Effector CD4-positive, alpha-beta T cell (primary cell): ENCODE measurements at places on chromosomes 1 and 21.
A peak's percentile ranks its signal among the peaks of the same experiment; 100 is the strongest.

DNA sequence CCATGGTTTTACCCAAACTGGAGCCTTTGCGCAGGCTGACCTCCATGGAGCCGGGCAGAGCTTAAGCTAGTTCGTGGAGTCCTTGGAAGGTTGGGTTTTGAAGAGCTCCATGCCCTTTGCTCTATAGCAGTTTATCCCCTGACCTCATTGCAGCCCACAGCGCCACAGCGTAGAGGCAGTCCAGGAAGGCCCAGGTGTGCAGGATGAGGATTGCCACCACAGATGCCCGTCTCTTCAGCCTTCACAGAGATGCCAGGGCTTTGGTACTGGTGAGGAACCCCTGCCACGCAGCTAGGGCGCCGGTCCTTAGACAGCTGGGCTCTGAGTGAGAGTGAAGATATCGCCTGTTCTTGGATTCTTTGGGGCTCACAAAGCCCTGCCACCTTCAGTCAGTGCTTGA, 138.6 kb downstream of the PEX14 start:
- no peak for DNase-seq

DNA sequence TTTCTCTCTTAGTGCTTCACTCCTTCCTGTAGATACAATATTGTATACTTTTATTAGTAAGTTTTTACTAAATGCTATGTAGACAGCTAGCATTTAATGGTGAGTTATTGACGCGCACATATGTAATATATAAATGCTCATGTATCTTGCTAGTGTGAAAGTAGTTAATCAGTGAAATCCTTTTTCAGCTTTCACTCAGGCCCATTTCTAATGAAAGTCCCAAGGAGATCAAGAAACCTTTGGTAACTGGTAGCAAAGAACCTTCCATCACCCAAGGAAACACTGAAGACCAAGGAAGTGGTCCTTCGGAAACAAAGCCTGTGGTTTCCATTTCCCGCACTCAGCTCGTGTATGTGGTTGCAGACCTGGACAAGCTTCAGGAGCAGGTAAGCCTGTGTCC, 27.2 kb downstream of the AGT start:
- DNase-seq: no peak

GRCh38 chr1:35660581-35661473, 19.5 kb upstream of the PSMB2 start:
- no peak for DNase-seq

- no peak for DNase-seq
Observed at GRCh38 chr1:208202333-208202995, 41.7 kb downstream of the PLXNA2 start.

DNA sequence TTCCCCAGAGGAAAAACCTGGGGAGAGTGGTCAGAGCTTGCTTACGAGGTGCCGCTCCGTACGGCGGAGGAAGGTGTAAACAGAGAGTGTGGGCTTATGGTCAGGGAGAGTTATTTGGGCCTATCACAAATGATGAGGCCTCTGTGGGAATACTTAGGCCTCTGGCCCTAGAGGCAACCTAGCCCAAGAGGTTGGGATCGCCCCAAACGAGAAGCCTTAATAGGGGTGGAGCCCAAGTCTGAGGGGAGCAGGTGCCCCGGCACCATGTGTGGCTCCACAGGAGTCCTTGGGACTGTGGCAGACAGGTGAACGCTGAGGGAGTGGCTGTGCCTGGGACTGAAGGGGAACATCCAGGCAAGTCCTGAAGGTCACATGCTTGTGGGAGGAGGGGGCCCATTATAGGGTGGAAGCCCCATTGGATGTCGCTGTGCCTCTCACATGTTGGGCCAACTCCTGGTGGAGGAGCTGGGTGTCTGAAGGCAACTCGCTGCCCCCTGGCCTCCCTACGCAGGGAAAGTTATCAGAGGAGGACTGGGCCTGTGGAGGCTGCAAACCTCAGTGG, 135.1 kb downstream of the ZSCAN20 start:
- no peak for DNase-seq

DNA sequence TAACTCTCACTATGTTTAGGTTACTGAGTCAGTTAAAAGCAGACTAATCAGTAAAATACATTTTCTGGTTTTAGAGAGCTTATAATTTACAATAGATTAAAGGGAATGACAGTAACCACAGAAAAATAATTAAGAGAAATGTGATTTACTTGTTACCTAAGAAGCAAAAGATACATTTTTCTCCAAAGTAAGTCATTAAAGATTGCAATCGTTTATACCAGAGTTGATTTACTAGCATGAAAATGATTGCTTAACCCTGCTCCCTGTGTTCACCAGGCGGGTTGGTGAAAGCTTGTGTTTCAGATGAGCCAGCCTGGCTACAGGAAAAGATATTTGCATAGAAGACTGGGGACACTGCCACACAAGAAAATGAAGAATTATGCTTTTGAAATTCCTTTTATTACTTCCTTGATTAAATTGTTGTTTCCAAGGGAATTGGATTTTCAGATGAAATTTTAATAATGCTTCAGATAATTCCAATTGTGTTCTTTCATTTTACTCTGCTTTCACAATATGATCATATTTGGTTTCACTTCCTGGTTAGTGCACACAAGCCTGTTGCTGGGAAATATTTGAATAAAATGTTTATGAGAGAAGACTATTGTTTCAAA, 27.9 kb downstream of the LRRC8B start:
- DNase-seq: no peak

DNA sequence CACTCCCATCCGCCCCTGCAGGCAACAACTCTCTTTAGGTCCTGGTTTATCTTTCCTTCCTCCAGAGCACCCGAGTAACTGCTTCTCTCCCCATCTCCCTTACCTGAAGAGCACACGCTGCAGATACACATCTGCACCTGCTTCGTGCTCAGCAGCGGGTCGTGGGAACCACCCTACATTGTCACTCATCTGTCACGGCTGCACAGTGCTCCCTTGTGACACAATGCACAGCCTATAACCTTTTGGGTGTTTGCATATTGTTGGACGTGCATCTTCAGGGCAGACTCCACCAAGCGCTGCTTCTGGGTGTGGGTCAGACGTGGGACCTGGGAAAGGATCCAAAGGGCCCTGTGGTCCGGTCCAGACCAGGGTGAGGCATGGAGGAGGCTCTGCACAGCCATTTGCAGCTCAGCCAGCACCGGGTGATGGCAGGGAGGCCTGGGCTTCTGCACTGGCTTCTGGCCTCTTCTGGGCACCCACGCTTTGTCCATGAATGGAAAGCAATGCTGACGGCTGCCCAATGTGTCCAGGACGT, 42.5 kb downstream of the WDR4 start:
- no peak for DNase-seq

GRCh38 chr1:221335161-221336101, 406.5 kb downstream of the DUSP10 start:
- no peak for DNase-seq

- no peak for DNase-seq
Observed at GRCh38 chr1:223771469-223771813, 59.1 kb downstream of the CAPN2 start.

DNA sequence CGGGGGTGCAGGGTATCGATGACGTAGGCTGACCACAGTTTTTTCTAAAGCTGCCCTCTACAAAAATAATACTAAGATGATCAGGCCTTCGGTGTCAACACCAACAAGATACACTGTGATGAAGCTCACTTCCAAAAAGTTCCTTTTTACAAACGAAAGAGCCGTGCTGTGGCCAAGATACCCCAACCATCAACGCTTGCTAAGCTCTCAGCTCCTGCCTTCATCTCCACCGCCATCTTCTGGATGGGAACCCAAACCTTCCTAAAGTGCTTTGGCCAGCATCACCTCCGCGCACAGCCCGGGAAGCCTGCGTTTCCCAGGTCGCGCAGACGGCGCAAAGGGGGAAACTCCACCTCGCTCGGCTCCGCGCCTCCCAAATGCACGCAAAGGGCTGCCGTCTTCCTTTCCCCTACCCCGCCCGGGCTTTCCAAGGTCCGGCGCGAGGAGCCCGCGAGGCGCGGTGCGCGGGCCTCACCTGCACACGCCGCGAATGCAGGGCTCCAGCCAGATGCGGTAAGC, 541 bp downstream of the USP48 start:
- peak; percentile 44 for DNase-seq

DNA sequence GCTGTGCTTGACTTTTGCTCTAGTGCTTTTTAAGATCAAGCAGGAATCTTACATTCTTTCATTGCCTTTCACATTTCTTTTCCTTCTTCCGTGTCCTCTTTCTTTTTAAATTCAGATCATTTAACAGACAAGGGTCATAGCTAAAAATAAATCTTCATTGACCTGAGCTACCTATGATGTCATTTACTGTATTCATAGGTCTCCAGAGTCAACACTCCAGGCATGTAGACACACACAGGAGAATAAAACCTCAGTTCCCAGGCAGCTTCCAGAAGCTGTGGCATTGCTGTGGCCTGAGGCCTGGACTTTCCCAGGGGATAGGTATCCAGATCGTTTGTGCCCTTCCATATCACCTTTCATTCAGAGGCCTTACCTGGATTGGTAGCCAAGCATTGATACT, 38.5 kb upstream of the ENAH start:
- DNase-seq: no peak

DNA sequence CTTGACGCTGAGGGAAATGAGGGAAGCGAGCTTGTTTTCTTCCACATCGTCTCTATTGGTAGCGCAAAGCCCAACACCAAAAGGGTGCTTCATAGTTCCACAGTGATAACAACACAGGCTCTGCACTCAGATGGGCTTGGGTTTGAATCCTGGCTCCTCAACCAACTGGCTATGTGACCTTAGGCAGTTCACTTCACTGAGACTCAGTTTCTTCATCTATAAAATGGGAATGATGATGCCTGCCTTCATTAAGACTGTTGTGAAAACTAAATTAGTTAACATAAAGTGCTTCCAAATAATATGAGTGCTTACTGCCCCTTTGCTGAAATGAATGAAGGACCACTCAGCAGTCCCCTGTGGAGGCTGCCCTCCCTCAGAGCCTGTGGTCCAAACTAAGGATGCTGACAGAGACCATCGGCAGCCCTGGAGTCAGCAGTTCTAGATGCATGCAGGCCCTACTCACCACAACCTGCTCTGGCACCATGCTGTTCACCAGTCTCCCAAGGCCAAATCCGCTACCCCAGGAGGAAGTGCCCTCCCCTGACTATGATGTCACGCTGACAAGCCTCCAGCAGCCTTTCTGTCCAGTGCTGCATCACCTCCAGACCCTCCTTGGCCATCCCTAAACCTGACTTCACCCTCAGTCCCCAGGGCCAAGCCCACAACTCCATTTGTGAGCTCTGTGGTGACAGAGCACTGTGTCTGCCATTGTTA, 30.7 kb downstream of the DMAP1 start:
- no peak for DNase-seq
